PC-3 (cell line): ENCODE measurements at places on chromosomes 2 and 18. TPM values are rescaled to one million over a fixed set of nuclear protein-coding genes. Genes with fewer than 3 reads are reported as not detected.

DNA sequence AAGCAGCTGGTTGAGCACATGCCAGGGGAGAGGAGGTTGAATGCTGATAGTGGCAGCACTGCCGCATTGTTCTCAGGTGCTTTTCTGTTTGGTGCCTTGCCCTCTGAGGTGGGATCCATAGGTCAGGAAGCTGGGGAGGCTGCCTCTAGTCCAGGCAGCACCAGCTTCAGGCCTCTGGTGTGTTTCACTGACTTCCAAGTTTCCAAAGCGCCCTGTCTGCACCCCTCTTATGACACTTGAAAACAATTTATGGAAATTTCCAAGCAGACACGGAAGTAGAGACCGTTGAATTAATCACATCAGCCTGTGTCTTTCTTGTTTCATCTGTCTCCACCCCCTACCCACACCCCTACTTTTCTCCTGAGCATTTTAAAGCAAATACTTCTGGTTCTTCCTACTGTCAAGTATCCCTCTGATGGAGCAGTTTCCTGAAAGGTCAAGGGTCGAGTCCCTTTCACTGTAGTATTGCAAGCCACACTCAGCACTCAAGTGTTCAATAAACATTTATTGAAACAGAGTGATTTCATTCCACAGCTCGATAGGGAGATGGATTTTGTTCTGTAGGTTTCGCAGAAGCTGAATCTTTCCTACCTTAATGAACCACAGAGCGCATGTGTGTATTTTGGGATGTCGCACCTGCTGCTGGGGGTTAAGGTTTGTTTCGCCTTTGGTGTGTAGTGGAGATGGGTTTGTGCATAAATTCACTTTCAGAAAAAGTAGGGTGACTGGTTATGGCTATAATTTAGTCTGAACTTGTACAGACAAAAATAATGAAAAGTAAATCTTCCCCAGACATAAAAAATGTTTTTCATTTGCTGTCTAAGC, 21.4 kb downstream of the DGKD start:
- peaks cover 3% of the 10 kb centered on the region for H3K4me1 ChIP-seq
- H3K27ac ChIP-seq: no peak overlapping the region
- no peak for DNase-seq
- no peaks in the 10 kb centered on the region; the same call in 1 of the 2 replicates for H3K36me3 ChIP-seq
- H3K27me3 ChIP-seq: no peaks in the 10 kb centered on the region

The MARCHF4 gene
- total RNA-seq: 1.9 and 3.7 TPM in 2 replicates

The G6PC2 gene
- total RNA-seq: not detected in 2 replicates

DNA sequence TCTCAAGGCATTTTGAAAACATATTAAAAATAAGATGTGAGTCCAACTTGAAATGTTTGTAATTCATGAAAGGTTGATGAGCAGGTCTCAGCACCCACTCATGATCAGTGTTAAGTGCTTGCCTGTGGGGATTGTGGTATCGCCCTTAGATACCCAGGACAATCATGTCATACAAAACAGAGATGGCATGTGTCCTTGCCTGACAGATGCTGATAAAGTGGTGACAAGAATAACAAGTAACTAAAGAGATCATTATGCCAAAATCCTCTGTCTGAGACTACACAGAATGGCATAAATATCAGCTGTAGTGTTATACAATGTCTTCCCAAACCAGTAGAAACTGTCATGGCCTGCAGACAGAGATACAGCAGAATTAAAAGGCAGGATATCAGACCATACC, 930.3 kb downstream of the SUCLG1 start:
- no peaks in the 10 kb centered on the region for H3K27me3 ChIP-seq
- H3K4me3 ChIP-seq: no peak overlapping the region
- no peak overlapping the region for H3K27ac ChIP-seq
- H3K4me1 ChIP-seq: no peaks in the 10 kb centered on the region

The CKAP2L gene
- total RNA-seq: 16.0 and 20.7 TPM in 2 replicates

DNA sequence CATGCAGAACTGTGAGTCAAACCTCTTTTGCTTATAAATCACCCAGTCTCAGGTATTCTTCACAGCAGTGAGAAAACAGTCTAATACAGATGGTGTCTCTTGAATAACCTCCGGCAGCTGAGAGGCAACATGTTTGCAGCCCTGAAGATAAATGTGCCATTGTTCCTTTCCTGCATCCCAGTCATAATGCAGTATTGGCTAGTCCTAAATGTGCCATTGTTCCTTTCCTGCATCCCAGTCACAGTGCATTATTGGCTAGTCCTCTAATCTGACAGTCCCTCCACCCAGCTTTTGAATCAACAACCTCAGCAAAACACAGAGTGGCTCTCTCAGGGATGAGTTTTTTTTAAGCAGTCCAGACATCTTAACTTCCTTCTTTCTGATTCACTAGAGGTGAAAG, 550.7 kb downstream of the RIT2 start:
- no peak for DNase-seq
- no peak overlapping the region for H3K27ac ChIP-seq
- no peaks in the 10 kb centered on the region for H3K4me1 ChIP-seq
- no peaks in the 10 kb centered on the region for H3K27me3 ChIP-seq
- H3K4me3 ChIP-seq: no peak overlapping the region

The CTAGE1 gene
- total RNA-seq: not detected in 2 replicates

- no peaks in the 10 kb centered on the region for H3K27me3 ChIP-seq
- H3K4me1 ChIP-seq: no peaks in the 10 kb centered on the region
- no peak overlapping the region for H3K4me3 ChIP-seq
- DNase-seq: no peak
- H3K27ac ChIP-seq: no peak overlapping the region
Observed at GRCh38 chr18:35239314-35239713, 1.5 kb upstream of the ZNF397 start.

- H3K4me3 ChIP-seq: no peak overlapping the region
- H3K27ac ChIP-seq: no peak overlapping the region
- H3K27me3 ChIP-seq: no peaks in the 10 kb centered on the region
- no peak for DNase-seq
Observed at GRCh38 chr2:207149249-207150213, 16.2 kb downstream of the KLF7 start.

- H3K4me3 ChIP-seq: no peak overlapping the region
- H3K27ac ChIP-seq: no peak overlapping the region
- no peaks in the 10 kb centered on the region for H3K27me3 ChIP-seq
- H3K4me1 ChIP-seq: no peaks in the 10 kb centered on the region
- no peak for DNase-seq
- H3K36me3 ChIP-seq: no peaks in the 10 kb centered on the region
Observed at GRCh38 chr18:29217124-29217915, 1040.4 kb upstream of the CDH2 start.

The LYG2 gene
- not detected in 2 replicates for total RNA-seq

DNA sequence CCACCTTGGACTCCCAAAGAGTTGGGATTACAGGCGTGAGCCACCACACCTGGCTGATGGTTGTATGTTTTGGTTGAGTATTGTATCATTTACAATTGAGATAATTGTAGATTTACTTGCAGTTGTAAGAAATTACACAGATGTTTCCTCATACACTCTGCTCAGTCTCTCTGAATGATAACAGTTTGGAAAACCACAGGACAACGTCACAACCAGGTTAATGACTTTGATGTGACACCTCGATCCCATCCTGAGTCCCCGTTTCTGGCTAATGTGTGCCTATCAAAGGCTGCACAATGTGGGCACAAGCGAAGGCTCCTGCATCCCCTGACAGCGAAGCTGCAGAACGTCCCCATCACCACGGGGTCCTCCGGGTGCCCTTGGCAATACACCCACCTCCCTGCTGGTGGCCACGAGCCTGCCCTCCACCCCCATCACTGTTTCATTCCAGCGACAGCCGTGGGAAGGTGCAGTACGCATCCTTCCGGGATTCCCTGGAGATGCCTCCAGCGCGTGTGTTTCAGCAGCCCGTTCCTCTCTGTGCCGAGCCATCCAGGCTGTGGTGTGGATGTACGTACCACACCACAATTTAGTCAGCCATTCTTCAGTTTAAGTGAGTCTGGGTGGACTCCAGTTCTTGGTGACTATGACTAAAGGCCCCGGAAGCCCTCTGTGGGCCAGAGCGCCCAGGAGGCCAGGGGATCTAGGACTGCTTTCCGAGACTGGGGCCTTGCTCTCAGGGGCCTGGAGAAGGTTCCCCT, 4.3 kb upstream of the PDCD1 start:
- no peaks in the 10 kb centered on the region for H3K27me3 ChIP-seq
- no peak overlapping the region for H3K4me3 ChIP-seq
- DNase-seq: no peak
- H3K36me3 ChIP-seq: no peaks in the 10 kb centered on the region
- H3K4me1 ChIP-seq: no peaks in the 10 kb centered on the region

- no peaks in the 10 kb centered on the region for H3K36me3 ChIP-seq
- DNase-seq: no peak
- no peak overlapping the region for H3K4me3 ChIP-seq
- no peak overlapping the region for H3K27ac ChIP-seq
- H3K4me1 ChIP-seq: no peaks in the 10 kb centered on the region
- H3K27me3 ChIP-seq: 0 out of 2 replicates have a peak, but pooled peaks cover 5% of the 10 kb centered on the region
Observed at GRCh38 chr2:218081063-218081462, 12.0 kb downstream of the RUFY4 start.

GRCh38 chr18:48079885-48080284, 149.4 kb upstream of the SMAD2 start:
- no peaks in the 10 kb centered on the region for H3K4me1 ChIP-seq
- no peak overlapping the region for H3K4me3 ChIP-seq
- no peak overlapping the region for H3K27ac ChIP-seq
- no peaks in the 10 kb centered on the region for H3K27me3 ChIP-seq

DNA sequence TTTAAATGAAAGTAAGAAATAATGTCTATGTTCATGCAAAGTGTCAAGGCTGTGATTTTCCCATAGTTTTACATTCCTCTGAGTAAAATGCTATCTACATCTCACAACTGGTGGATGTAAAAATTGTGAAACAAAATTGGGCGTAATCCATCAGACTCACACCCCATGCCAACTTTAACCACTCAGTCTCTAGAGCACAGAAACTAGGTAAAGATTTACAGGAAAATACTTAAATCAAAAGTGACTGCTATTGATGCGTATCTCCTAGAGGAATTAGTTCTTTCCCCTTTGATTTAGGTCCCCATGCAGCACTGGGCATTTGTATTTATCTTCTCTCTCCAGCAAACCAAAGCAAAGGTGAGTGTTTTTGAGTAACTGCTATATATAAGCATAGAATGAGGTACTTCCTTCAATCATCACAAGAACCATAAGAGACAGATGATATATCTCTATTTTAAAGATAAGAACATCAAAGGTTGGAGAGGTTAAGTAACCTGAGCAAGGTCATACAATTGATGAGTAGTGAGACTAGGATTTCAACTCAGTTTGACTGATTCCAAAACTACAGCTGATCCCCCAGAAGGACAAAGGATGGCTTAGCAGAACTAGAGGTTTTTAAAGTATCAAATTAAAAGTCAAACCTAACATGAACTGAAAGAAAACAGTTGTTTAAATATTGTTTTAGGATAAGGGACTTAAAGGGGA, 594.0 kb upstream of the ACVR2A start:
- DNase-seq: no peak
- no peaks in the 10 kb centered on the region for H3K27me3 ChIP-seq
- no peak overlapping the region for H3K27ac ChIP-seq
- H3K4me1 ChIP-seq: no peaks in the 10 kb centered on the region
- no peaks in the 10 kb centered on the region for H3K36me3 ChIP-seq

The SNORC gene
- total RNA-seq: 11.1 and 14.3 TPM in 2 replicates

The ASAP2 gene
- 25.2 and 34.5 TPM in 2 replicates for total RNA-seq

GRCh38 chr2:6856548-6856920, 9.2 kb downstream of the CMPK2 start:
- H3K36me3 ChIP-seq: no peaks in the 10 kb centered on the region
- no peaks in the 10 kb centered on the region for H3K27me3 ChIP-seq
- H3K27ac ChIP-seq: no peak overlapping the region
- H3K4me3 ChIP-seq: no peak overlapping the region
- peak; percentile 29 for DNase-seq
- peaks cover 14% of the 10 kb centered on the region for H3K4me1 ChIP-seq

DNA sequence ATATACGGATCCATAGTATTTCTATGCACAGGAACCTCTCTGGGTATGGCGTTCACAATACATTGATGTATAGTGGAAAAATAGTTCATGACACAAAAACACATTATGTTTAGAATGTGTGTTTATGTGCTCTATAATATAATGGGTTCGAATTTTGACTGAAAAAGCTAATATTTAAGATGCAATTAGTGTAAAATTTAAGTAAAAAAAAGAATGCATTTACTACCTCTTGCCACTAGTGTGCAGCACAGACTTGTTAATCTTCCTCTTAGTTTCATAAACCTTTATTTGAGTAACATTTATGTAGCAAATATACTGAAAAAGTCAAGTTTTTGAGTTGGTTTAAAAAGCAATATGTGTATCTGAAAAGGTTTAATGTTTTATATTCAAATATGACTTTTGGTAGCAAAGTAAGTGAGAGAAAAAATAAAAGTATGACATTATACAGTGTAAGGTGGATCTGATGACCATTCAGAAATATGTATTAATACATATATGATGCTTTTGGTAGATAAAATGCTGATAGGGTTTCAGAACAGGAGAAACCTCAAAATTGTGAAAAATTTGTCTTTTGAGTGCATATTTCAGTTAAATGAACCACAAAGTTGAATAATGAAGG, 49.4 kb downstream of the CCDC102B start:
- peak; percentile 44 for DNase-seq
- H3K4me1 ChIP-seq: no peaks in the 10 kb centered on the region
- H3K36me3 ChIP-seq: no peaks in the 10 kb centered on the region
- no peak overlapping the region for H3K27ac ChIP-seq
- H3K27me3 ChIP-seq: no peaks in the 10 kb centered on the region
- H3K4me3 ChIP-seq: no peak overlapping the region

DNA sequence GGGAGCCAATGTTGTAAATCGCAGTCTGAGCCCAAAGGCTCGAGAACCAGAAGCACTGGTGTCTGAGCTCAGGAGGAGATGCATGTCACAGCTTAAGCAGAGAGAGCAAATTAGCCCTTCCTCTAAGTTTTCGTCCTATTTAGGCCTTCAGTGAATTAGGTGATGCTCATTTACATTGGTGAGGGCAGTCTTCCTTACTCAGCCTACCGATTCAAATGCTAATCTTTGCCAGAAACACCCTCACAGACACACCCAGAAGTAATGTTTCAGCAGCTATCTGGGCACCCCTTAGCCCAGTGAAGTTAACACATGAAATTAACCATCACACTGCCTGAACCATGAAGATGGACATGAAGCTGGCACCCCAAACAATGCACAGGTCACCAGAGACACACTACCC, 385.1 kb downstream of the STK39 start:
- H3K27me3 ChIP-seq: no peaks in the 10 kb centered on the region; the same call in 1 of the 2 replicates
- H3K27ac ChIP-seq: no peak overlapping the region
- peaks cover 11% of the 10 kb centered on the region; the same call in 1 of the 2 replicates for H3K4me1 ChIP-seq
- DNase-seq: no peak
- H3K36me3 ChIP-seq: no peaks in the 10 kb centered on the region
- H3K4me3 ChIP-seq: no peak overlapping the region

GRCh38 chr2:95208106-95208505, 785 bp downstream of the ZNF892 start:
- no peak overlapping the region for H3K4me3 ChIP-seq
- DNase-seq: no peak
- H3K27ac ChIP-seq: no peak overlapping the region
- H3K4me1 ChIP-seq: no peaks in the 10 kb centered on the region
- no peaks in the 10 kb centered on the region; the same call in 1 of the 2 replicates for H3K36me3 ChIP-seq

The FECH gene
- total RNA-seq: 87.7 and 136 TPM in 2 replicates

GRCh38 chr18:59691996-59692395, 5.2 kb downstream of the CCBE1 start:
- H3K4me3 ChIP-seq: no peak overlapping the region
- no peaks in the 10 kb centered on the region for H3K27me3 ChIP-seq
- peak overlapping the region; percentile 46 for H3K27ac ChIP-seq

GRCh38 chr2:97908208-97908676, 87.5 kb downstream of the TMEM131 start:
- no peaks in the 10 kb centered on the region for H3K4me1 ChIP-seq
- H3K27me3 ChIP-seq: no peaks in the 10 kb centered on the region
- DNase-seq: no peak
- no peak overlapping the region for H3K27ac ChIP-seq
- H3K4me3 ChIP-seq: no peak overlapping the region

- no peak for DNase-seq
- no peaks in the 10 kb centered on the region for H3K27me3 ChIP-seq
- no peaks in the 10 kb centered on the region for H3K36me3 ChIP-seq
- no peak overlapping the region for H3K4me3 ChIP-seq
- H3K27ac ChIP-seq: no peak overlapping the region
Observed at GRCh38 chr18:55124078-55124763, 165.0 kb upstream of the CCDC68 start.
